ENCODE measurements at places on chromosomes 6 and 20. TPM values are rescaled to one million over a fixed set of nuclear protein-coding genes. Genes with fewer than 3 reads are reported as not detected.

The RIMS4 gene
- total RNA-seq, result 2.0 TPM

The C20orf202 gene
- not detected for total RNA-seq

The RGS17 gene
- 8.7 TPM for total RNA-seq

The VSTM2L gene
- total RNA-seq, result 6.9 TPM

The TP53TG5 gene
- not detected for total RNA-seq

DNA sequence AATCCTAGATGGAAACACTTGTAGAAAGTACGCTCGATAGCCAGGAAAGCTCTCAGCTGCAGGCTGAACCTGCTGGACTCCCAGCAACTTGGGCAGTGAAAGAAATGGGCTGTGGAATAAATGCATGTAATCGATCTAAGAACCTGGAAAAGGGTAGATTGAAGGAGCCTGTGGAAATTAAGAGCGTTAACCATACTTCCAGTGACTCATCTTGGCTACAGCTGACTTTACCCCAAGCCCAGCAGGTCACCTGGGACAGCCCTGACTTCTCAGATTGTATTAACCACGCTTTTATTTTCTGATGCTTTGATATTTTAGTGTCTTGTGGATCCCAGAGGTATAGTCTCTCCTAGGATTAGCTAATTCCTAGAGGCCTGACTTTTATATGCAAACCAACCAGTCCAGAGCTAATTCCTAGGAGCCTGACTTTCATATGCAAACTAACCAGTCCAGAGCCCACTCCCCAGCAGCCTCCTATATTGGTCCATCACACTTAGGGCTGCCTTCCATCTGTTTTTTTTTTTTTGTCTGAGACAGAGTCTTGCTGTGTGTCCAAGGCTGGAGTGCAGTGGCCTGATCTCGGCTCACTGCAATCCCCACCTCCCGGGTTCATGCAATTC lies 86.3 kb downstream of the GMPR start:
- DNase-seq, result no peak

GRCh38 chr20:22374066-22374465 lies 210.3 kb downstream of the FOXA2 start:
- no peak for DNase-seq

GRCh38 chr6:159981071-159981402 lies 12.2 kb downstream of the IGF2R start:
- DNase-seq, result no peak

DNA sequence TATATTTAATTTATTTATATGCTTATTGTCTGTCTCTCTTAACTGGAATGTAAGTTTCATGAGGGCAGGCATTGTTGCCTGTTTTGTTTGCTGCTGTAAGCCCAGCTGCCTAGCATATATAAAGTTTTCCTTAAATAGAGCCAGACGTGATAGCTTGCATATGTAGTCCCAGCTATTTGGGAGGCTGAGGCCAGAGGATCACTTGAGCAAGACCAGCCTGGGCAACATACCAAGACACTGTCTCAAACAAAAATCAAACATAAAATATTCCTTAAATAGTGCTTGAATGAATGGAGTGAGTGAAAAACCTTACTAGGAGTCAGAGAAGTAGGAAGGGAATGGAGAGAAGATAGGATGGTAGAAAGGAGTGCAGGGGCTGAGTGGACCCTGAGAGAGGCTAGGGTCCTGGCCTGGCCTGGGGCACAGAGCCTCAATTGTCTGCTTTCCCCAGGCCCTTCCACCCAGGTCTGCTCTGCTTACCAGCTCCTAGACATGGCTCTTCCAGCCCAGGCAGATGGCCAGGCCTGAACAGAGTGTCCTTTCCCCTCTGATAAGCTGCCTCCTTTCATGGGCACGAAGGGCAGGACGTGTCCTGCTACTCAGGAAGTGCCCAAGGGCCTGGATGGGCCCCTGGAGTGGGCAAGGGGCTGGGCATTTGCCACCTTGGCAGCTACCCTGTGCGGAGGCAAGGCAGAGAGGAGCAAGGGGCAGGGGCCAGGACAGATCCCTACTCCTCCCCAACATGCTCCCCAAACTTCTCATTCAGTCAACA lies 17.7 kb upstream of the BAK1 start:
- DNase-seq, result no peak

DNA sequence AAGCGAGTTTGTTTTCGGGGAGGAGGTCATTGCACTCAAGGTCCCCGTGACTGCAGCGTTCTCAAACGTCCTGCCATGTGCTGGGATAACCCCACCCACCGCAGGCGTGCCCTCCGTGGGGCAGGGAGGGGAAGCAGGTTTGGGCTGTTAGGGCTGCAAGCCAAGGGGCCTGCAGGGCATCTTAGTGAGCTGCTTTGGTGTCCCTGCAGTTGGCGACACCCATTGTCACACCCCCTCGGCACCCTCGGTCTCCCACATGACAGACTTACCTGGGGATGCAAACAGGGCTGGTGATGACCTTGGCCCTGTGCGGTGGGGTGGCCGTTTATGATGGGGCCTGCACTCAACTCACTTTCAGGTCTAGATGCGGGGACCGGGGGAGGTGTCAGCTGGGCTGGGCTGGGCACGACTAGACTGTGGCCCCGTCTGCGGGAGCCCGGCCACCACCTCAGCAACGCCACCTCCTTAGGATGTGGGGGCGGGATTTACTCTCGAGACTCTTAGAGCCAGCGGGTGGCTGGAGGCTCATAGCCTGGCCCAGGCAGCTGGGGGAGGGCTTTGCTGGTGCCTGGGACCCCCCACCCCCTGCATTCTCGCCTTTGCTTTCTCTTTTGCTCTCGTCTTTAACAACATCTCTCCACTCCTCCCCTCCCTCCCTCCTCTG lies 6.5 kb upstream of the GATA5 start:
- no peak for DNase-seq

- DNase-seq, result peak; percentile 75
Observed at GRCh38 chr20:21505810-21506530, 7.9 kb downstream of the NKX2-2 start.

- DNase-seq, result no peak
Observed at GRCh38 chr6:47822856-47823554, 41.2 kb downstream of the OPN5 start.

GRCh38 chr20:31452575-31452974 lies 12.1 kb downstream of the DEFB123 start:
- no peak for DNase-seq

DNA sequence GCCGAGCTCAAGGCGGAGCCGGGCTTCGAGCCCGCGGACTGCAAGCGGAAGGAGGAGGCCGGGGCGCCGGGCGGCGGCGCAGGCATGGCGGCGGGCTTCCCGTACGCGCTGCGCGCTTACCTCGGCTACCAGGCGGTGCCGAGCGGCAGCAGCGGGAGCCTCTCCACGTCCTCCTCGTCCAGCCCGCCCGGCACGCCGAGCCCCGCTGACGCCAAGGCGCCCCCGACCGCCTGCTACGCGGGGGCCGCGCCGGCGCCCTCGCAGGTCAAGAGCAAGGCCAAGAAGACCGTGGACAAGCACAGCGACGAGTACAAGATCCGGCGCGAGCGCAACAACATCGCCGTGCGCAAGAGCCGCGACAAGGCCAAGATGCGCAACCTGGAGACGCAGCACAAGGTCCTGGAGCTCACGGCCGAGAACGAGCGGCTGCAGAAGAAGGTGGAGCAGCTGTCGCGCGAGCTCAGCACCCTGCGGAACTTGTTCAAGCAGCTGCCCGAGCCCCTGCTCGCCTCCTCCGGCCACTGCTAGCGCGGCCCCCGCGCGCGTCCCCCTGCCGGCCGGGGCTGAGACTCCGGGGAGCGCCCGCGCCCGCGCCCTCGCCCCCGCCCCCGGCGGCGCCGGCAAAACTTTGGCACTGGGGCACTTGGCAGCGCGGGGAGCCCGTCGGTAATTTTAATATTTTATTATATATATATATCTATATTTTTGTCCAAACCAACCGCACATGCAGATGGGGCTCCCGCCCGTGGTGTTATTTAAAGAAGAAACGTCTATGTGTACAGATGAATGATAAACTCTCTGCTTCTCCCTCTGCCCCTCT lies 1.1 kb downstream of the CEBPB start:
- DNase-seq, result peak; percentile 61

DNA sequence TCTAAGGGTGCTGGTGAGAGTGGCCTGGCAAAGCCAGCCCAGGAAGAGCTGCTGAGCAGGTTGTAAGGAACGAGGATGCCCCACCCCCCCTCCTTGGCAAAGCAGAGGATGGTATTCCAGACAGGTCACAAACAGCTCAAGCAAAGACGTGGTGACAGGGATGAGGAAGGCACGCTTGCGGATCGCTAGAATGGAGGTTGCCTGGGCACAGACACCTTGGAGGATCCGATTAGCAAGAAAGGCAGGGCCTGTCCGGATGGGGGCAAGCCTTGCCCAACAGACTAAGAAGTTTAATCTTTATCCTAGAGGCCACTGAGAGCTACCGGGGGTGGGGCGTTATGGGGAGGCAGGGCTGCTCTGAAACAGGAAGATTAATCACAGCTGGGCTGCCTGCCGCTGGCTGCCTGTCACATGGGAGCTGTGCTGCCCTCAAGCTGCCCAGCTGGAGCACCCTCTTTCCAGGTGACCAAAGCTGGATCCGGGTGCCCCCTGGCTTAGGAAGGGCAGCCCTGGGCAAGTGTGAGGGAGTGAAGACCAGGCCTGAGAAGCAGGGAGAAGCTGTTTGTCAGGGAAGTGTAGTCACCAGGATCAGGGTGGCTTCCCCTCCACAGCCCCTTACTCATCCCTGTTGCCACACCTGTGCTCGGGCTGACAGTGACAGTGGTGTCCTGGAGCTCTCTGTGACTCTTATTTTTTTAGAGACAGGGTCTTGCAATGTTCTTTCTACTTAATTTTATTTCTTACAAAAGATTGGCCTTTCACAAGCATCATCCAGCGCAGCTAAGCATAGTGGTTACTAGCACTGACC lies 9.1 kb upstream of the MAPK13 start:
- peak; percentile 63 for DNase-seq

Measured in Daoy (cell line).